ENCODE measurements at places on chromosomes 7 and 10.

DNA sequence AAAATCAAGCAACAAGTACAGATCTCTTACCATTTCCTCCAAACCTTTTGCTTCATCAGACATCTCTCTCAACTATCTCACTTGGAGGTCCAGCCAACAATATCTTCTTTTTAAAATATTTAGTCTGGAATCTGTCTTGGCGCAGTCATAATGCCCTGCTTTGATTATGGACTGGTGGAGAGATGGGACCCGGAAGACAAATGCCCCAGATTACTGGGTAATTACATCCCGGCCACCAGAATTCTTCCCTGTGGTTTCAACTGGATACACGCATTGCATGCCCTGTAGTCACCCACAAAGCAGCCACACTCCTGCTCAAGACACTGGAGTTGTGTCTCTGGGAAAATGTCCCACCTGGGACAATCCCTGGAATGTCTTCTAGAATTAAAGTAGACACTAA lies 65.5 kb downstream of the BPGM start:
- DNase-seq: no peak

GRCh38 chr7:133723044-133723443 lies 404.1 kb upstream of the LRGUK start:
- DNase-seq: no peak

DNA sequence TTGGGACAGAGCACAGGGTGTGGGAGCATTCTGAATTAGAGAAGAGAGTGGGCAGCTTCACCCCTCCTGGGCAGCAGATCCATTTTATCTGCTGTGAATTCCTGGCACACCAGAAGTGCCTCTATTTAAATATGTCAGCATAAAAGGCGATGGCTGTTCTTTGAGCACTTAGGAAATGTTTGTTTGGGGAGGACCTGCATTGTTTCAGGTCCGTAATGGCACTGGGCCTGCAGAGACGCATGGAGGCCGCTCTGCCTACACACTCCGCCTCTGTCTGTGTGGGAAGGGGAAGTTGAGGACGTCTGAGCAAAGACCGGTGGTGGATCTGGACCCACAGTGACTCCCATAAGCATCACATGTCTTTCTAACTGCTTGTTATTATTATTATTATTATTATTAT lies 253.2 kb downstream of the CAMK1D start:
- DNase-seq: peak; percentile 26

- DNase-seq: no peak
Measured at GRCh38 chr10:38102880-38103279, 8.7 kb downstream of the ZNF37A start.

GRCh38 chr10:59287587-59288255 lies 74.6 kb downstream of the FAM13C start:
- no peak for DNase-seq

- no peak for DNase-seq
Measured at GRCh38 chr7:98722402-98722801, 105.3 kb downstream of the NPTX2 start.

DNA sequence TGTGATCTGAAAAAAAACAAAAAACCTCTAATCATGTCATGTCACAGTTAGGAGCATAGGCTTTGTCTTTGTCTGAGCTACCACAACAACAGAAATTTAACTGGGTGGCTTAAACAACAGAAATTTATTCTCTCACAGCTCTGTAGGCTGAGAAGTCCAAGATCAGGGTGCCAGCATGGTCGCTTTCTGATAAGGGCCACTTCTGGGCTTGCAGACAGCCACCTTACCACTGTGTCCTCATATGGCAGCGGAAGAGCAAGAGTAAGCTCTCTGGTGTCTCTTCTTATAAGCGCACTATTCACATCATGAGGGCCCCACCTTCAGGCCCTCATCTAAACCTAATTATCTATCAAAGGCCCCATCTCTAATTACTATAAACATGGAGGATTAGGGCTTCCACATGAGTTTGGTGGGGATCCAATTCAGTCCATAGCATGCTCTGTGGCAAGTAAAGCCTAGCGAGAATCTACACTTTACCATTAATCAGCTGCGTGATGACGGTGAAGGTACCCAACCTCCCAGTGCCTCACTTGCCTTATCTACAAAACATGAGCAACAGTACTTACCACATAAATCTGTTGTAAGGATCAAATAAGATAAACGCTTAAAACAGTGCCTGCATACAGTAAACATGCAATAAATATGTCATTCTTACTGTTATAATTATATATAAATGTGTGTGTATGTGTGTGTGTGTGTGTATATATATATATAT lies 17.3 kb downstream of the ZNF438 start:
- no peak for DNase-seq

DNA sequence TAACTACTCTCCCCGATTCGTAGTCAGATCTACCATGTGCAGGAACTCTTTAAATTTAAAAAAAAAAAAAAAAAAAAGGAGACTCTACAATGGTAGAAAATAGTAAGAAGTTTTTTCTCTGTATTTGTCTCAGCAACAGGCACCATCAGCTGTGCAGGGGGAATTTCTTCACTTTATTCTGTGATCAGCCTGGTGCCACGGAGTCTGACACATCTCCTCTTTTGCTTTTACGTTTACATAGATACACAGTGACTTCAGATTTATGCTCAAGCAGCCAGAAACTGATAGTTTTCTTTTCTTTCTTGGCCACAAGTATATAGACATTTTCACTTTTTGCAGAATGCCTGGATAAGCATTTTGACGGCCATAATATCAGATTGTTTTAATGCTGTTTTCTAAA lies 190.6 kb upstream of the AKR1E2 start:
- no peak for DNase-seq

- peak; percentile 54 for DNase-seq
Measured at GRCh38 chr10:122856902-122857301, 11.2 kb upstream of the CUZD1 start.

DNA sequence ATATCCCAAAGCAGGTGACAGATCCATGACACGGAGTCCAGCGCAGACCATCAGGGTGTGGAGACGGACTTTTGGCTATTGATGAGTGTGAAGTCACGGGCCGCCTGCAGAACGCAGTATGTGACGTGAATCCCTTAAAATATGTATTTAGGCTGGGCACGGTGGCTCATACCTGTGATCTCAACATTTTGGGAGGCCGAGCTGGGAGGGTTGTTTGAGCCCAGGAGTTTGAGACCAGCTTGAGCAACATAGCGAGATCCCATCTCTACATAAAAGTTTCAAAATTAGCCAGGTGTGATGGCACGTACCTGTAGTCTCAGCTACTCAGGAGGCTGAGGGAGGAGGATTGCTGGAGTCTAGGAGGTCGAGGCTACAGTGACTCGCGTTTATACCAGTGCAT lies 1.9 kb upstream of the AMZ1 start:
- no peak for DNase-seq

DNA sequence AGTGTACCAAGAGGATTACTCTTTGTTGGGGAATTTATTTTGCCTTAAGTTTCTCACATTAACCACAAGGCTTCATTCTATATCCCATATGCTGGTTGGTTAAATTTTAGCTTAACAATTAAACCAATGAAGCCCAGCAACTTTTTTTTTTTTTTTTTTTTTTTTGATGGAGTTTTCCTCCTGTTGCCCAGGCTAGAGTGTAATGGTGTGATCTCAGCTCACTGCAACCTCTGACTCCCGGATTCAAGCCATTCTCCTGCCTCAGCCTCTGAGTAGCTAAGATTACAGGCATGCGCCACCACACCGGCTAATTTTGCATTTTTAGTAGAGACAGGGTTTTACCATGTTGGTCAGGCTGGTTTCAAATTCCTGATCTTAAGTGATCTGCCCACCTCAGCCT lies 75.0 kb upstream of the MKX start:
- no peak for DNase-seq

DNA sequence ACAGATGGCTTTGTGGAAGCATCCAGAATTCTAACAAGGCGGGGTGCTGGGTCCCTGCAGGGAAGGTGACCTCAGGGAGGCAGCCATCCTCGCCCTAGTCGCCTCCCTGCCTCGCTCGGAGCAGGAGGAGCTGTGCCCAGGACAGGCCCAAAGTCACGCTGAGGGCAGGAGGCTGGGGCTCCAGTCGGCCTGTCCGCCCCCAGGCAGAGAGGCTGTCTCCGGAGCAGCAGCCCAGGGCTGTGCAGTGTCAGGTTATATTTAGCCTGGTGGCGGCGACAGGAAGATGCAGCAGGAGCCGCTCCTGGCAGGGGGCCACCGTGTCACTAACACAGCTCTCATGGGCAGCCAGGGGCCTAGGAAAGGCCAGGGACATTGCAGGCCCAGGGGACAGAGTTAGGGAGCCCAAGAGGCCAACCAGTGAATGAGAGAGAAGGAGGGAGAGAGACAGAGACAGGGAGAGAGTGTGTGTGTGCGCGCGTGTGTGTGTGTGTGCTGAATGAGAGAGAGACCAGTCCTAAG lies 13.5 kb downstream of the KCNH2 start:
- DNase-seq: no peak

DNA sequence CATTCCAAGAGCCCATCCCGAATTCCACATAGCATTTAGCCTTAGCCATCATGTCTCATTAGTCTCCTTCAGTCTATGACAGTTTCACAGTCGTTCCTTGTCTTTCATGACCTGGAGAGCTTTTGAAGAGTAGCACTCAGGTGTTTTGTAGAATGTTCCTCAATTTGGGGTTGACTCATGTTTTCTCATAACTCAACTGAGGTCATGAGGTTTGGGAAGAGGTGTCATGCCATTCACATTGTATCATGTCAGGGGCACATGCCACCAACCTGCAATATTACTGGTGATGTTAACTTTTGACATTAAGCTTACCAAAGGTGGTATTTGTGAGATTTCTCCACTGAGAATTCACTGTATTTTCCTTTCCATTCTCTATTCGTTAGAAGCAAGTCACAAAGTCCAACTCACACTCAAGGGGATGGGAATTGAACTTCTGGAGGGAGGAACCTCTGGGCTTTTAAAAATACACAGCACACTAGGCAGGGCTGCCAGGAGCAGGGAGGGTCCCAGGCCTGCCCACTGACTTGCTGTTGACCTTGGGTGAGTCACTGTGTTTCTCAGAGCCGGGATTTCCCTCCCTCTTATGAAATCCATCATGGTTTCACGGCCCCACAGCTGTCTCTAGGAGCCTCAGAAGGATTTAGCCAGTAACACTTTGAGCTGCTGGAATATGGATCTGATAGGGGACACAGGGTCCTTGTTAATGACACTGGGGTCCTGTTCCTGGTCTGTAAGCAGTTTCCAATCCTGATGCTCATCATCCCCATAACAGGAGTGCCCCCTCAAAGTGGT lies 74.4 kb upstream of the TCF7L2 start:
- peak; percentile 90 for DNase-seq

GRCh38 chr7:43671521-43671920 lies 57.8 kb downstream of the COA1 start:
- no peak for DNase-seq

DNA sequence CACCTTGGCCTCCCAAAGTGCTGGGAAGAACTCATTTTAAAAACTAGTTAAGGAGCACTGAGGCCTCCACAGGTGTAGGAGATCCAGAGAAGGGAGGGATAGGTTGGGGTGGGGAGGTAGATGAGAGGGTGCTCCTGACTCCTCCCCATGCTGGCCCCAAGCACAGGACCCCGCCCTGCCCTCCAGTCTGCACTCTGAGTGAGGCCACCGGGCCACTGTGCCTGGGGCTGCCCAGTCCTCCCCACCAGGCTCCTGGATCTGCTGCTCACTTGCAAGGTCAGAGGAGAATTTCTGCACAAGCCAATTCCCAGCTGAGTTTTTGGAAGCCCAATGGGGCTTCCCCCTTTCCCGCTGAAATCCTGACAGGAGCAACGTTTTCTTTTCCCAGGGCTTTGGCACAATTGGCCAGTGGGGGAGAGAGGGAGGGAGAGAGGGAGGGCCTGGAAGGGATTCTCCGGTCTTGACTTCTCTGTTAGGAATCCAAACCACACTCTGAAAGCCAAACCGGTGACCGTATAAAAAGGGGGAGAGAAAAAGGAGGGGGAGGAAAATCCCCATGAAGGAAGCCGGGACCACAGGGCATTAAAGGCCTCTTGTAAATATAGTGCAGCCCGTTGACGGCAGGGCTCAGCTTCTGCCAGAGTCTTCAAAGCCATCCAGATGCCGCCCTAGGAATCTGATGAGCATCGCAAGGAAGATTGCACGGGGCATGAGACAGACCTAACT lies 116.2 kb downstream of the SH3PXD2A start:
- no peak for DNase-seq

GRCh38 chr10:78691301-78692030 lies 377.3 kb upstream of the ZMIZ1 start:
- no peak for DNase-seq

DNA sequence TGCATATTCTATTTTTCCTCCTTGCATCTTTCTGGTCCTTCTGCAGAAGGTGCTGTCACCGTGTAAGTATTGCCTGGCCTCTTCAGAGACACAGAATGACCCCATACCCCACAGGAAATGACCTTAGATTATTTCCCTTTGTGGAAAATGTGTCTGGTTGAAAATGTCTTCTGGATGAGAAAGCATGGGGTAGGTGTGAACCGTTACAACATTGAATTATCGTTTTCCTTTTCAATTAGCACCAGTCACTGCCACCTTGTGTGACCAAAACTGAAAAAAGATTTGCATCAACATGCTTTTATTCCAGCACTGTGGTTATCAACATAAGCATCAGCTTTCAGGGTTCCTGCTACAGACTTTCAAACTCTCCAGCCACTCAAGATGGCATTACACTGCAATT lies 58.0 kb upstream of the CELF2 start:
- DNase-seq: no peak

GRCh38 chr7:77450054-77450453 lies 33.9 kb upstream of the GSAP start:
- DNase-seq: no peak

DNA sequence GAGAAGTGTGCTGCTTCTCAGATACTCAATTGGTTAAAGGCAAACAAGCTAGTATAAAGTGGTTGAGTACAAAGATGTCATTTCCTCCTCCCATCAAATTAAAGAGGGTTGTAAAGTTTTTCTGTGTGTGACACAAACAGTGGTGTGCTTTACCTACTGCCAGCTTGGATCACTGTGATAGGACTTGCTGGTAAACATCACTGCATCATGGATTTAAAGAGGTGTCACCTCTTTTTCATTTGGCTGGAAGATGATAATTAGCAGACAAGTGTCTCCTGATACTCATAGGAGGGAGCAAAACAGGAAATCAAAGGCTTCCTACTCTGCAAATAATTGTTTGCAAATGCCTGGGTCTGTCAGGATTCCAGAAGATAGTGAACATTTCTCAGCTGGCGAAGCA lies 200.5 kb downstream of the MDFIC start:
- no peak for DNase-seq
